Activated CD4-positive, alpha-beta T cell treated with anti-CD3 and anti-CD28 coated beads for 24 hours (primary cell): ENCODE measurements at places on chromosomes 5 and 9.

- DNase-seq = no peak
These were observed 67.0 kb downstream of the HAPLN1 start for GRCh38 chr5:83653669-83654068.

DNA sequence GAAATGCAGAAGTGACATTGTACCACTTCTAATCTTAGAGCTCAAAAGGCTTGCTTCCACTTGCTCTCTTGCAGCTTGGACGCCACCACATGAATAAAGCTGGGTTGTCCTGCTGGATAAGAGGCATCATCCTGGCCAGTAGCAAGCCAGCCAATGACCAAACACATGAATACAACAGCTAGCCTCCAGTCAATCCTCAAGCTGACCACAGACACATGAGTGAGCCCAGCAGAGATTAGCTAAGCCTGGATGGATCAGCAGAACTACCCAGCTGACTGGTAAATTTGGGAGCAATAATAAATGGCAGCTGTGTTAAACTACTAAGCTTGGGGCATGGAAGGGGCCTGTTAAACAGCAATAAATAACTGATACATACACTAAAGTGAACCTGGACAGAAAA lies 121.1 kb upstream of the SLC12A2 start:
- no peak for DNase-seq

GRCh38 chr5:72850113-72850512 lies 33.7 kb downstream of the TNPO1 start:
- DNase-seq = no peak

- no peak for DNase-seq
These were observed 11.8 kb upstream of the IFNW1 start for GRCh38 chr9:21153336-21154017.

DNA sequence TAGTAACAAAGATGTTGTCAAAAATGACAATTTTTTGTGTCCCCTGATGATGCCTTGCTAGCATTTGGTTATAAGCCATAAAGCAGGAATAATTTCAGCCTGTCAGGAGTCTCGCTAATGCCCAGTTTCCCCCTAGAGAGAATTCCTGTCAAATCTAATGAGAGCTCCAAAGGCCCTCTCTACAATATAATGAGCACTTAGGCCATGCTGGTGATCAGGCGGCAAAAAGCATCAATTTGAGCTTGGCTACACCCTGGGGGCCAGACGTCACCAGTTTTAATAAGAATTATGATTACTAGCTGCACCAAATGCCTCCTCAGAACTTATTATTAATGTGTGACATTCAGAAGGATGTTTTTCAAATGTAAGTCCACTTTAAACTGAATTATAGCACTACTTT lies 6.1 kb downstream of the TLE1 start:
- no peak for DNase-seq

DNA sequence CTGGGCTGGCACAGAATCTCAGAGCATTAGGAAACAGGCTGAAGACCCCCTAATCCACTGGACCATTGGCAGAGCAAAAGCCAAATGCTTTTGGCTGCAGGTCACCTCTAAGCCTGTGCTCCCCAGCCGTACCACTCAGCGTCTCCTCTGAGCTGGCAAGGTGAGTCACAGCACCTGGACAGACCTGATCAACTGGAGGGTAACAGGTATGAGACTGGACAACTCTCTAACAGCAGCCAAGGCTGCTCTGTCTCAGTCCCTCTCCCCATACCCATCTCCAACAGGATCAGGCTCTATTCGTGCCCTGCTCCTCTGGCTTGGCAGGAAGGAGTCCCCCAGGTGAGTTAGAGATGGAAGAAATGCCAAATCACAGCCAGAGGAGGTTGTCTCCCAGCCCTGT lies 4.7 kb downstream of the GOLGA2 start:
- no peak for DNase-seq

- no peak for DNase-seq
These were observed 4.5 kb downstream of the RCL1 start for GRCh38 chr9:4796988-4797853.
